PC-9 (cell line): ENCODE measurements at places on chromosomes 2 and 18.
A peak's percentile ranks its signal among the peaks of the same experiment; 100 is the strongest.

- peak; percentile 91 for DNase-seq
Measured at GRCh38 chr2:11863513-11864328, 117.3 kb downstream of the LPIN1 start.

DNA sequence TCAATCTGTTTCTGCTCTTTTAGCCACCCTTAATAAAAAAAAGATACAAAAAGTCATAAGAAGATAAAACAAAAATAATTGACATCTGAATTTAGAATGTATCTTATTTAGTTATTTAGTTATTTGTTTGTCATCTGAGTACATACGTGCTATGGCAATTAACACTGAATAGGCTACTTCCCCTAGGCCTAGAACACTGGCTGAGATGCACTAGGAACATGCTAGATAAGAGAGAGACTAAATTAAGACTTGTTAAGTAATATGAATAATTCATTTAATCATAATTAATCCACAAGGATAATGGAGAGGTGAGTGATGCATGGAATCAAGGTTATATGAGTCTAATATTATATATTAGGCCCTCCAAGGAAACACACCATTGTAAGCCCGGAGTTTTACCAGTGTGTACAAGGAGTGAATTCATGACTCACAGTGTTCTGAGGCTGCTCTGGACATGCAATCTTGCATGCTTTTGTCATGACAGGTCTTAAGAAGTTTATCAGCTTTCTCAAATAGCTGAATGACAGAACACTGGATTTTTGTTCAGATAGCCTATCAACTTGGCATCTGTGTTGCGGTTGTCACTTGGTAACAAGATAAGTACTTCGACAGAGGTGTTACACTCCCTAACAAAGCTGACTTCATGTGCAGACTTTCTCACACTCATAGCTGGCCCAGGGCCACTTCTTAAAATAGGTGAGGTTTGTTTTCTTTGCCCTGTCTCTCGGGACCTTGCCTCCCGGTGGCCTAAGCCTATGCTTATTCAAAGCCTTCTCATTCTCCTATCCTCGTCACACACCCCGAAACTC is 5.0 kb upstream of the SERPINB2 start:
- DNase-seq, result peak; percentile 61

DNA sequence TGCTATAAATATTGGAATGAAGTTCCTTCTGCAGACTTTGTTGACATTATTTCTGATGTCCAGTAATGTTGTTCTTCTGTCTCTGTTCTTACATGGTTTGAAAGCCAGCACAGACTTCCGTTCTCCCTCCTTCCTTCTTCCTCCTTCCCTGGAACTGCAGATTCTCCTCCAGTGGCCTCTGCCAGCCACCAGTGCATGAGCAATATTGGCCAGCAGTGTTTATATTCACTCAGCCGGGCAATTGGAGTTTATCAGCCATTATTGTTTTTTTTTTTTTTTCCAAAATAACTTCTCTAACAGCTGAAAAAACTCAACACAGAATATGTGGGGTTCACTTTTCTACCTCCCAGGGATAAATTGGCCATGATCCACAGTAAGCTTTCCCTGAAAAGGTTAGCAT is 86.8 kb downstream of the ADCYAP1 start:
- DNase-seq, result no peak

DNA sequence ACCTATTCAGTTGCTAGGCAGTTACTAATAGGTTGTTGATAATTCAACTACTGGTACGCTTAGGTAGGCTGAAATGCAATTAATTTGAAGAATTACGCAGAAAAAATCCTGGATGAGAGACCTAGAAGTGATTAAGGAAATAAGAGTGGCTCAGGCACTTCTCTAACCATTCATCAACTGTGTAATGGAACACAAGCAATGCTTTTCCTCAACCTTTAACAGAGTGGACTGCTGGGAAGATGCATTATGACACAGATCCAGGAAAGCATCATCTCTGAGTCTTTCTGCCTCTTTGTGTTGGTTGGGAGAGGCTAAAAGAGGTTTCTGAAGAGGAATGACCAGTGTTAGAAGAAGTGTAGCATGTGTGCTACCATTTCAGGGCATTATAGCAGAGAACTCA is 992.2 kb downstream of the TSN start:
- DNase-seq, result no peak

- DNase-seq, result no peak
Measured at GRCh38 chr18:64127172-64127571, 21.7 kb downstream of the LINC00305 start.

DNA sequence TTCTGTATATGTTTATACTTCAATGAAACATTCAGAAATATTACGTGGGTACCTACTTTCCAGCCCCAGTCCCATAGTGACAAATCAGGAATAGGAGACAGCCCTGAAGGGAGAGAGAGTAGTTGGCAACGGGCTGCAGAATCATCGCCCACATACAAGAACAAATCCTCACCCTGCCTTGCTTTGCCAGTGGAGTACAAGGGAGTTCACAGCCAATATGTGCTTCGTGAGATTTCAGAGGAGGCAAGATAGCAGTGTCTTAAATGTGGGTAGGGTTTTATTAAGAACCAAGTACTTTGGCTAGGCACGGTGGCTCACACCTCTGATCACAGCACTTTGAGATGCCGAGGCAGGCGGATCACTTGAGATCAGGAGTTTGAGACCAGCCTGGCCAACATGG is 40.3 kb upstream of the PKDCC start:
- DNase-seq, result no peak

DNA sequence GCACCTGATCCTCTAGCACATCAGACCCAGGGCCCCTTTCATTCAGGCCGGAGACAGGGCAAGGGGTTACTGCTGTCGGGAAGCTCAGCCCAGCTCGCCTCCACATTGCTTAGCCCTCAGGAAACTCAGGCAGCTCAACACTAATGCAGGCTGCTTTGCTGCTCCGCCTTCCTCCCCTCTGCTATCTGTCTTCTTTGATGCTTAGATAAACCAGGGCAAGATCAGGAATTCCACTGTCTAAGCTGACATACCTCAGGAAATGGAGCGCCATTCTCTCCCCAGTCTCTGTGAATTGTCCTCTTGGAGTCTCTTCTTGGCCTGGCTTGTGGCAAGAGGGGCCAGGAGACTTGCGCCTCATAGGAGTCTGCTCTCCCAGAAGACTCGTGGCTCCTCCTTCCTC is 25.5 kb upstream of the EXOC6B start:
- DNase-seq, result no peak

DNA sequence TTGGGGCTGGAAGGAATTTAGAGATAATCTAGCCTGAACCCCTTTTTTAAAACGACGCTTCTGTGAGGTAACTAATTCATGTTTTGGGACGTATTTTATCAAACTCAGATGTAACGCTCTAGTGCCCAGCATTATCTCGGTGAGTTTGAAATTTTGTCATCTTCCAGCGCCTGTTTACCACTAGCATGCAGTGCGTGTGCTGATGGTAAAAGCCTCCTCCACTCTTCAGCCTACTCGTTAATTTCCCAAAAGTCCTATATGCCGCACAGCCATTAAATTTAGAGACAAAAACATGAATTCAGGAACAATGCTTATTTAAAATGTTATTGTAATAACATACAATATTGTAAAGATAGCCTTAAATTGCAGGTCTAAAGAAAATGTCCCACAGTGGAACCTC is 2.8 kb downstream of the ZCCHC2 start:
- DNase-seq, result no peak

- no peak for DNase-seq
Measured at GRCh38 chr2:8134985-8135682, 546.7 kb upstream of the ID2 start.

GRCh38 chr18:28015671-28016070 is 161.3 kb downstream of the CDH2 start:
- DNase-seq, result no peak

GRCh38 chr2:102005989-102006885 is 14.5 kb downstream of the IL1R2 start:
- DNase-seq, result no peak

DNA sequence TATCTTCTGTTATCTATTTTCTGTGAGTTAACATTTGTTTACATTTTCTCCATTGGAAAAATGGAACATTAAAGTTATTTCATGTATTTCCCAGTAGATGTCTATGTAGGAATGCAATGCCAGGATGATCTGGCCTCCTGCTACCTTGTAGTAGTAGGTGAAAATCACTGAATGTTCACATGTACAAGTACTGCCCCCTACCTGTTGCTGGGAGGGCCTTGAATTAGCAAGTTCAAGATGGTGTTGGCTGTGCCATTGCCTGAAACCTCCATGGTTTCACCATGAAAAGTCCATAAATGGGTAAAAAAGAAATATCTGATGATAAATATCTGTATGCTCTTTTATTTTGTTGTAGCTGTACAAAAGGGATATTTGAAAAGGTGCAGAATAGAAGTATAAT is 30.7 kb downstream of the XRCC5 start:
- DNase-seq, result no peak

DNA sequence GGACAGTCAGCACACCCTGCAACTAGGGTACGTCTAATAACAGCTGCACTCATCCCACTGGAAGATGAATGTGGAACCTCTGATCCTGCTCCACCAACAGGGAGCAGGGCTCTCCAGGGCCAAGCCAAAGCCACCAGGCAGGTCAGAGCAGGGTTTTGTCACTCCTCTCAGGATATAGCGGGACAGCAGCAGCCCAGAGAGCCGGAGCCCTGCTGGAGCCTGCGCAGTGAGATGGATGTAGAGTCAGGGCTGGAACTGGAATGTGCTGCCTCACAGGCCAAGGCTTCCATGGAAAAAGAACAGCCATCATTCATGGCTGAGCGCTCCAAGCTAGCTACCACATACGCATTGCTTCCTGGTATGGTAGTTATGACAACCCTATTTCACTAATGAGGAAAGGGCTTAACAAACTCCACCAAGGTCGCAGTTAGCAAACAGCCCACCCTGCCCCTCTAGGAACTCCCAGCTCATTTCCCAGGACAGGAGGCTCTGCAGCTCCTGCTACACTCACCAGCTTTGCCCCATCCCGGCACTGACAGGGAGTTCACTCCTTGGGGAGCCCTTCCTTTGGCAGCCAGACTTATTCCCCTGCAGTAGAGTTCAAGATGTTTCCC is 85.2 kb downstream of the HS1BP3 start:
- DNase-seq, result no peak

DNA sequence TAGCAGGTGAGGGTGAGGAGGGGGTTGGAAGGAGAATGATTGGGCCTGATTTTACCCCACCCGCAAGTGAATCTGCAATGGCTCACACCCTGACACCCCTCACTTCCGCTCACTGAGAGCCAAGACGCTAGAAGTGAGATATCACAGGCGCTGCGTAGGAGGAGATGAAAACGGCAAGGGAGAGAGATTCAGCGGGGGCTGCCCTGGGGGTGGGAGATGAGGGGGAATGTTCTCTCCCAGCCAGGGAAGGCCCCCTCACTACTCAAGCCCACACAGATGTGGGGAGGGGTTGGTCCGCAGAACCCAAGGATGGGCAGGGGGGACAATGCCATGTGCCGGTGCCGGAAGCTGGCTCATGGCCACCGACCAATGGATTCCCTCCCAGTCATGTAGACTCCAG is 32.9 kb downstream of the LOXHD1 start:
- DNase-seq, result no peak

- no peak for DNase-seq
Measured at GRCh38 chr18:47331026-47331425, 79.6 kb upstream of the SKOR2 start.

DNA sequence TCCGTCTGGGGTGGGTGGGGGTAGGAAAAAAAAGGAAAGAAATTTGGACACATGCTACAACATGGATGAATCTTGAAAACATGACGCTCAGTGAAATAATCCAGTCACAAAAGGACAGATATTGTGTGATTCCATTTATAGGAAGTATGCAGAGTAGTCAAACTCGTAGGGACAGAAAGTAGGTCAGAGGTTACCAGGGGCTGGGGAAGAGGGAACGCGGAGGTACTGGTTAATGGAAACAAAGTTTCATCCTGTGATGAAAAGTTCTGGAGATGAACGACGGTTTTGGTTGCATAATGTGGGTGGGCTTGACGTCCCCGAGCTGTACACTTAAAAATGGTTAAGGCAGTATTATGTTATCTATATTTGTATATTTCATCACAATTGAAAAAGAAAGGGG is 4.5 kb upstream of the SFTPB start:
- DNase-seq, result no peak

DNA sequence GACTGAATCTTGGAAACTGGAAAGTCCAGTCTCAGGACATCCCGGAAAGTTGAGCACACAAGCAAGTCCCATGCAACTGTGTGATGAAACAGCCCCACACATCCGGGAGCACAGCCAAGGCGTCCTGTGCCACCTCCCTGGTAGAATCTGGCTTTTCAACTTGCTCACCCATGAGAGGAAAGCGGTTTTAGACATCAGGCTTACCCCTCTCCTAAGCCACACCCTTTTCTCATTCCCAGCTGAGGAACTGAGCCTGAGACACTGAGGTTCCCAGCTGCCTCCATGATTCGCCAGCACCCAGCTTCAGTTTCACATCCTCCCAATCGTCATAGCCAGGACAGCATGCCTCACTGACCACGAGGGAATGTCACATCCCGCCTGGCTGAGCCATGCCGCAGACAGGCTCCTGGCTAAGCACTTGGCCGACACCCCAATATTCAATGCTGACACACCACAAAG is 60.3 kb downstream of the STEAP3 start:
- peak; percentile 97 for DNase-seq

GRCh38 chr2:210620456-210620855 is 64.1 kb downstream of the CPS1 start:
- no peak for DNase-seq

GRCh38 chr2:119549241-119549640 is 5.0 kb downstream of the CFAP221 start:
- DNase-seq, result no peak

DNA sequence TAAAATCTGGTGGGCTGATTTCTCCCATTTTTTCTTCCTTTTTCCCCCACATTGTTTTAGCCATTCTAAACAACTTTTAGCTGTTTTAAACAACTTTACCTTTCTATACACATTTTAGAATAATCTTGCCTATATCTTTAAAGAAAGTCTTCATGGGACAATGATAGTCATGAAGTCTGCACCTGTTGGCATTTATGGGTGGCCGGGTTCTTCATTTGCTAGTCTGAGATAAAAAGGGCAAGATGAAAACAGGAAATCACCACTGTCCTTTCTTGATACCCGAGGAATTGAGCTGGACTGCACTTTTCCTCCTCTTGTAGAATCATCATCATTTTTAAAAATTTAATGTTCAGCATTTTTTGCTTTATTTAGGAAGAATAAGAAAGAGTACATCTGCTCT is 104.5 kb downstream of the ATP9B start:
- DNase-seq, result no peak

DNA sequence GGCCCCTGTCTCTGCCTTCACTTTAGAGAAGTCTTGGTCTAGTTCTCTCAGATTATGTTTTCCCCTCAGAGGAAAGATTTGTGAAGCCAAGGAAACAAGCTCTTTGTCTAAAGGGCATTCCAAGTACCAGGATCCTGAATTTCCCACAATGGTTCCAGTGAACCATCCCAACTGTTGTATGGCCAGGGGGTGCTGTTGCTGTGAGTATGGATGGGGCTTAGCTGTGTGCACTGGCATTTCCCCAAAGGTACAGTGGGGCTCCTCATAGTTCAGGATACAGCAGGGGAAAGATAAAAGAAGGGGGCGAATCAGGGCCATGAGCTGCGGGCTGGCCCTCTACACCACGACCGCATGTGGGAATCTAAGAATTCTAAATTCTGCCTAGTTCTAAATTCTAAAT is 1154.0 kb upstream of the FANCL start:
- DNase-seq, result no peak

GRCh38 chr18:64253222-64253621 is 104.3 kb upstream of the LINC00305 start:
- no peak for DNase-seq
